SHP77 treated with DMSO at 0.1 percent for 48 hours (cell line): ENCODE measurements at places on chromosomes 2 and 18.

- DNase-seq, result no peak
Measured at GRCh38 chr2:150803689-150804398, 316.4 kb upstream of the RND3 start.

DNA sequence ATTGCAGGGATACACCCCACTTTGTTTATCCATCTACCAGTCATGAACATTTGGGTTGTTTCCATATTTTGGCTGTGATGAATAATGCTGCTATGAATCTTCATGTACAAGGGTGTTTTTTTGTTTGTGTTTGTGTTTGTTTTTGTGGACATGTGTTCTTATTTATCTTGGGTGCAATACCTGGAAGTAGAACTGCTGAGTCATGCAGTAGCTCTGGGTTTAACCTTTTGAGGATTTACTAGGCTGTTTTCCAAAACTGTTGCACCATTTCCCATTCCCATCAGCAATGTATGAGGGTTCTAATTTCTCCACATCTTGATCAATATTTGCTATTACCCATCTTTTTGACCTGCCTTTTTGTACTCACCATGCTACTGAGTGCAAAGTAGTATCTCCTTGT is 140.0 kb upstream of the CYP1B1 start:
- DNase-seq, result no peak

GRCh38 chr2:232892221-232892620 is 22.2 kb downstream of the SNORC start:
- no peak for DNase-seq

GRCh38 chr2:29447513-29447912 is 332.3 kb downstream of the CLIP4 start:
- DNase-seq, result no peak

GRCh38 chr2:39981883-39982311 is 202.8 kb upstream of the THUMPD2 start:
- DNase-seq, result no peak
